WTC11 (cell line): ENCODE measurements at places on chromosomes 7 and 10. TPM values are rescaled to one million over a fixed set of nuclear protein-coding genes. Genes with fewer than 3 reads are reported as not detected.
A peak's percentile ranks its signal among the peaks of the same experiment; 100 is the strongest.

GRCh38 chr10:30629653-30630052, at the start of gene LYZL2:
Gene LYZL2, minus strand, starts transcription at chr10:30629753. Its CDS starts 2,838 bp downstream, at chr10:30626915.
- no peaks in the 10 kb centered on the region; the same call in 1 of the 2 replicates for H3K27me3 ChIP-seq
- no peaks in the 10 kb centered on the region for H3K4me1 ChIP-seq
- H3K27ac ChIP-seq, result no peak within 1 kb of the TSS
- no peak for DNase-seq
- no peak within 1 kb of the TSS for H3K4me3 ChIP-seq

GRCh38 chr10:22369434-22370072, 24.3 kb downstream of the SPAG6 start:
- no peaks in the 10 kb centered on the region for H3K36me3 ChIP-seq
- H3K4me3 ChIP-seq, result no peak overlapping the region
- no peak overlapping the region for H3K27ac ChIP-seq
- no peak for DNase-seq
- H3K27me3 ChIP-seq, result no peaks in the 10 kb centered on the region
- no peaks in the 10 kb centered on the region for H3K4me1 ChIP-seq

The NME8 gene
- total RNA-seq, result 1.0 to 2.3 TPM (median 1.5 TPM) in 3 replicates

- no peak overlapping the region for H3K27ac ChIP-seq
- H3K4me1 ChIP-seq, result peaks cover 14% of the 10 kb centered on the region
- H3K36me3 ChIP-seq, result peaks cover 32% of the 10 kb centered on the region
- H3K27me3 ChIP-seq, result peaks cover 3% of the 10 kb centered on the region; the same call in 1 of the 2 replicates
Observed at GRCh38 chr7:157930441-157930840, 593.6 kb downstream of the DNAJB6 start.

- no peak overlapping the region for H3K27ac ChIP-seq
- no peak overlapping the region for H3K4me3 ChIP-seq
- H3K36me3 ChIP-seq, result no peaks in the 10 kb centered on the region
- no peak for DNase-seq
- peaks cover 9% of the 10 kb centered on the region for H3K4me1 ChIP-seq
Observed at GRCh38 chr10:36578306-36578705, 547.1 kb upstream of the ANKRD30A start.

DNA sequence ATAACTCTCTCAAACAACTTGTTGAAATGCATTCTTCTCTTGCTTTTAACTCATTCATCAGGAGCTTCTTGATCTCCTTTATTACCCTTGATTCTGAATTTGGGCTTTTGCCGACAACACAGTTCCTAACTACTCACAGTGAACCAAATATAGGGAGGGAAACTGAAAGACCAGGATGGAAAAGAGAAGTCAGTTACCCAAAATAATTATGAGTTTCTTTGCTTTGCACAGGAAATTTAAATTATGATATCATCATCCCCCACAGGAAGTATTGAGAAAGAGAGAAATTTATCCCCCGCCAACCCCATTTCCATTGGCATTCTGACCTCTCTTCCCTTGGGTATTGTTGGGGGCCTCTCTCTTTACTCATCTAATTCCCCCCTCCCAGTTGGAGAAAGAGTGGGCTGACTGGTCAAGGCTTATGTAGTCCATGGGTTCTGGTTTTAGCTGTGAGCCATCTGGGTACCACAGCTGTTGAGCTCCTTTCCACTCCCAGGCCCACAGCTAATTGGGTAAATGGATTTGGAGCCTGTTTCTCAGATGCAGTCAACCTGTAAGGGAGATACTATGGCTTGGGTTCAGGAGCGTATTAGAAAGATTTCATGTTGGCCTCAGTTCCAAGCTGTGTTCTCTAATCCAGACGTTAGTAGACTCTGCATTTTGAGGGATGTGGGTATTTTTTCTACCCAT, 109.0 kb downstream of the FZD1 start:
- H3K4me1 ChIP-seq, result peaks cover 26% of the 10 kb centered on the region
- no peak overlapping the region for H3K27ac ChIP-seq
- H3K4me3 ChIP-seq, result no peak overlapping the region

GRCh38 chr7:50721661-50722259, 60.9 kb downstream of the GRB10 start:
- no peak overlapping the region for H3K4me3 ChIP-seq
- peak overlapping the region; percentile 66; the same call in 1 of the 2 replicates for H3K27ac ChIP-seq
- DNase-seq, result no peak
- peaks cover 37% of the 10 kb centered on the region for H3K4me1 ChIP-seq
- no peaks in the 10 kb centered on the region for H3K36me3 ChIP-seq
- no peaks in the 10 kb centered on the region for H3K27me3 ChIP-seq

- H3K27me3 ChIP-seq, result peaks cover 6% of the 10 kb centered on the region
- no peak overlapping the region for H3K4me3 ChIP-seq
- peaks cover 7% of the 10 kb centered on the region for H3K4me1 ChIP-seq
- DNase-seq, result no peak
- H3K27ac ChIP-seq, result no peak overlapping the region
- H3K36me3 ChIP-seq, result no peaks in the 10 kb centered on the region
Observed at GRCh38 chr10:124200011-124200410, 106.6 kb upstream of the CHST15 start.

The AIMP2 gene
- total RNA-seq, result 63.2 to 69.4 TPM (median 67.8 TPM) in 3 replicates

- H3K27me3 ChIP-seq, result no peaks in the 10 kb centered on the region; the same call in 1 of the 2 replicates
- H3K36me3 ChIP-seq, result no peaks in the 10 kb centered on the region
- no peak for DNase-seq
- H3K4me3 ChIP-seq, result no peak overlapping the region
- no peak overlapping the region for H3K27ac ChIP-seq
Observed at GRCh38 chr10:83553366-83553765, 585.9 kb upstream of the GHITM start.

DNA sequence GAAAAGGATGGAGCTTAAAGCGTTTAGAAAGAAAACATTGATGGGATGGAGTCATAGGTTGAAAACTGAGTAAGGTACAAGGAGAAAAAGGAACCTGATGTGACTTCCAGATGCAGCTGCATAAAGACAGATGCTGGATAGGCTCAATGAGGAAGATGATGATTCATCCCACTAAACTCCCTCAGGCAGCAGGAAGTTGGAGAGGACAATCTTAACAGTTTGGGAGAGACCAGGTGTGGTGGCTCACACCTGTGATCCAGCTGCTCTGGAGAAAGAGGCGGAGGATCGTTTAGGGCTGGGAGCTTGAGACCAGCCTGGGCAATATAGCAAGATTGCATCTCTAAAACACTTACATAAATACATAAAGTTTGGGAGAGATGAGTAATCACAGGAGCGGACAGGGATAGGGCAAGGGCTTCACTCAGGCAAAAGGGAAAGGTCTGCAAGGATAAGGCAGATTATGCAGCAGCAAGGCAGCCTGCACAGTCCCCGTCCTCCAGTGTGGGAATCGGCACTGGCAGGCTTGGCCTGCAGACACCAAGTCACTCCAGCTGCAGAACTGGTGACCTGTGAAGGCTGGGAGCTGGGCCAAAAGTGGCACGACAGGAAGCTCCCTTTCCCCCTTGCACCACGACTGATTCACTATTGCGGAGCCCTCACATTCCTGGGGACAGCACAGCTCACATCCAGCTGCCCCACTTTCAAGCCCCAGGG, 438.5 kb downstream of the GRID1 start:
- no peak for DNase-seq
- no peak overlapping the region for H3K27ac ChIP-seq
- H3K27me3 ChIP-seq, result no peaks in the 10 kb centered on the region
- no peaks in the 10 kb centered on the region for H3K36me3 ChIP-seq
- H3K4me3 ChIP-seq, result no peak overlapping the region

The MBL2 gene
- not detected in 3 replicates for total RNA-seq

GRCh38 chr10:100731407-100732240, 13.8 kb upstream of the PAX2 start:
- no peak overlapping the region for H3K27ac ChIP-seq
- peak overlapping the region; percentile 61 for H3K4me3 ChIP-seq
- no peaks in the 10 kb centered on the region for H3K36me3 ChIP-seq
- H3K4me1 ChIP-seq, result peaks cover 47% of the 10 kb centered on the region
- H3K27me3 ChIP-seq, result peaks cover 100% of the 10 kb centered on the region
